ENCODE measurements at places on chromosomes 1 and 21.

GRCh38 chr1:116516631-116517030 lies 54.2 kb downstream of the CD58 start:
- no peak for DNase-seq
- H3K4me1 ChIP-seq: no peaks in the 10 kb centered on the region
- H3K36me3 ChIP-seq: no peaks in the 10 kb centered on the region
- no peak overlapping the region for H3K27ac ChIP-seq
- H3K27me3 ChIP-seq: no peaks in the 10 kb centered on the region

GRCh38 chr1:60994369-60994768 lies 88.0 kb upstream of the NFIA start:
- no peaks in the 10 kb centered on the region for H3K4me1 ChIP-seq
- DNase-seq: no peak
- H3K27me3 ChIP-seq: no peaks in the 10 kb centered on the region
- H3K27ac ChIP-seq: no peak overlapping the region
- H3K36me3 ChIP-seq: no peaks in the 10 kb centered on the region

DNA sequence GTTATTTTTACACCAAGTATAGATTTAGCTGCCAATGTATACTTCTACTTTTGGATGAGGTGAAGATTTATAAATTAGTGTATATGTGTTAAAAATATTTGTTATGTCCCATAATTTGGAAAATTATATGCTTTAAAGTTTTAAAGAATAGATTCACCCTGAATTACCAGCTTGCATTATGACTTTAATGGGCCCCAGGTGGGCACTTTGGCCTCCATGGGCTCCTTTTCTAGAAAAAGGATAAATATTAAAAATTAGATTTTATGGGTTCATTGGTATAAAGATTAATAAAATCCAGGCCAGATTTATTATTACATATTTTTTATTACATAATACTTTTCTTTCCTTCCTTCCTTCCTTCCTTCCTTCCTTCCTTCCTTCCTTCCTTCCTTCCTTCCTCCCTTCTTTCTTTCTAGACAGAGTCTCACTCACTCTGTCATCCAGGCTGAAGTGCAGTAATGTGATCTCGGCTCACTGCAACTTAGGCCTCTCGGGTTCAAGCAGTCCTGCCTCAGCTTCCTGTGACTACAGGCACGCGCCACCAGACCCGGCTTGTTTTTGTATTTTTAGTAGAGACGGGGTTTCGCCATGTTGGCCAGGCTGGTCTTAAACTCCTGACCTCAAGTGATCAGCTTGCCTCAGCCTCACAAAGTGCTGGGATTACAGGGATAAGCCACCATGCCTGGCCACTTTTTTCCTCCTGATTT lies 21.9 kb downstream of the KMO start:
- DNase-seq: no peak
- H3K4me1 ChIP-seq: no peaks in the 10 kb centered on the region
- H3K27me3 ChIP-seq: no peaks in the 10 kb centered on the region
- no peak overlapping the region for H3K4me3 ChIP-seq

DNA sequence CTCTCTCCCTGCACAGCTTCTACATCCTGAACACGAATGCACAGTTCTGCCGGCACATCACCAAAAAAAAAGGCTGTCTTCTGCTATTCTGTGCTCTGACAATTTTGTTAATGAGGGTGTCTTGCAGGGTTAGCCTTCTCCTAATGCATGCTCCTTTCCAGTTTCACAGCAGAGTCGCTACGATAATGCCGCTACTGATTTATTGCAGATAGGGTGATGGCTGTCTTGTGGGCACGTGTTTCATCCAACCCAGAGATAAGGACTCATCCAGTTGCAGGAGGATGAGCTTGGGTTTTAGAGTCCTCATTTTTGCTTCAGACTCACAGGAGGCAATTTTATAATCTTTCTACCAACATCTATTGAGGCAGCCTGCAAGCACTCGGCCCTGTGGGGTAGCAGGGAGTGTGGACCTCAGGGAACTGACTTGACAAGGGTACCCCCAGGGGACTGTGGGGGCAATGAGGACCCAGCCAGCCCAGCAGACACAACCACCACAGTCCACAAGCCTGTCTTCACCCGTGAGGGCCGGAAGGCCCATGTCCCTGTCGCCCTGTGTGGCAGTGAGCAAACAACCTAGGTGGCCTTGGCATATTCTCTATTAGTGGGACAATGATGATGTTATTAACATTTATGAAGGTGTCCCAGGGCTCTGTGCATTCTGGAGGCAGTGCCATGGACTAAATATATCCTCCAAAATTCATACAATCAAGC lies 15.4 kb upstream of the UTS2 start:
- H3K4me1 ChIP-seq: no peaks in the 10 kb centered on the region
- DNase-seq: no peak
- no peaks in the 10 kb centered on the region for H3K36me3 ChIP-seq

DNA sequence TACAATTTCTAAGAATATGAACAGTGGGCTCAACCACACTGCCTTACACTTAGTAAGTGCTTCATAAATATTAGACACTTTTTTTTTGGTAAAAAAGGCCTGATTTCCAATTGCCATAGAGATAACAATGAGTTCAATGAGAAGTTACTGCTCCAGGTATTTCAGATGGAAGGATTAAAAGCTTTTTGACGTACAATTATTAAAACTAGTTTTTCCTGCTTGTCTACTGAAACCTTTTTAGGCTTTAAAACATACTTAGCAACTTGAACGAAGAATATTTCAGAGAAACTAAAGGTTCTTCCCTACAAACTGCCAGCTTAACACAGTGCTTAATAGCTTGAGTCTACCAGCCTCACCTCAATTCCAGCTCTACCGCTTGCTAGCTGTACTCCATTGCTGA lies 43.7 kb downstream of the TRIT1 start:
- no peaks in the 10 kb centered on the region for H3K4me1 ChIP-seq
- no peak for DNase-seq
- no peaks in the 10 kb centered on the region for H3K36me3 ChIP-seq
- no peak overlapping the region for H3K4me3 ChIP-seq
- no peak overlapping the region for H3K27ac ChIP-seq
- H3K27me3 ChIP-seq: no peaks in the 10 kb centered on the region

DNA sequence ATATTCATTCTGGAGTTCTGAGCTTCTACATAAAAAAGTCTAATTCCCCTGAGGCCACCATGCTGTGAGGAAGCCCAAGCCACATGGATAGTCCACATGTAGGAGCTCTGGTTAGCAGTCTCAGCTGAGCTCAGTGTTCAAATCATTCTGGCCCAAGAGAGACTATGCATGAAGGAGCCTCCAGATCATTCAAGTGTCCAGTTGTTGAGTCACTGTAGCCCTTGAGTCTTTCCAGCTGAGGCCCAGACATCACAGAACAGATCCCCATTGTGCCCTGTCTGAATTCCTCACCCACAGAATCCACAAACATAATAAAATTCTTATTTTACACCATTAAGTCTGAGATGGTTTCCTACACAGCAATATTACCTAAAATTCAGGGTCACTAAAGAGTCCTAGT lies 107.0 kb upstream of the NGF start:
- no peaks in the 10 kb centered on the region for H3K27me3 ChIP-seq
- H3K4me3 ChIP-seq: no peak overlapping the region
- no peak for DNase-seq

DNA sequence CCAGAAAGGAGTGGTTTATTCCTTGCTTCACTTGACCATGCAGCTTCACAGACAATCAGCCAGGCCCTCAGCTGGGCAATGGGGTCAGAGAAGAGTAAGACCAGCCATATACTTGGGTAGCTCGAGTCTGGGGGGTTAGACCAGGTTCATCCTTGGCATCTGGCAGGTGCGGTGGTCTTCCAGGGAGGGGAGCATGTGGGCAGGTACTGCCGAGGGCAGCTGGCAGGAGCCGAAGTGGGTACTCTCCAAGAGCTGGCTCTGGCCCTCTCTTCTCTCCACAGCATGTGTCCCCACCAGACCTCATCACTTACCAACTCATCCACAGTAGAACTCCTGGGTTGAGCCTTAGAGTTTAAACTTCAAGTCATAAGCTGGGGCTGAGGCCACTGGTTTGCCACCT lies 156.8 kb downstream of the FOXD2 start:
- H3K27me3 ChIP-seq: peaks cover 36% of the 10 kb centered on the region
- no peak overlapping the region for H3K27ac ChIP-seq
- no peaks in the 10 kb centered on the region for H3K4me1 ChIP-seq
- no peak overlapping the region for H3K4me3 ChIP-seq
- DNase-seq: no peak

DNA sequence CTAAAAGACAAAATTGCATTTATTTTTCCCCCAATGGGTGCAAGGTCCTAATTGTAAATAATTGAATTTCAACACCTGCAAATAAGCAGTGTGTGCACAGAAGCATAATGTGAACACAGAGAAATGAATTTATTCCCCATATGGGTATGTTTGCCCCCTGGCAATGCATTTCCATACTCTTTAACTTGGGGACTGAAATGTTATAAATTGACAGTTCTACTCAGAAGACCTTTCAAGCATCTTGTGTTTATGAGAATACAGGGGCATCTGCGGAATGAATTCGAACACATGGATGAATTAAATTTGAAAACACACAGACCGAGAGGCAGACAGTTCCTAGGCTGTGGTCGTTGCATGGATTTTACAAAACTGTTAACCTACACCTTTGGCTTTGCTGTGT lies 3.5 kb downstream of the PBX1 start:
- H3K27me3 ChIP-seq: no peaks in the 10 kb centered on the region
- peaks cover 46% of the 10 kb centered on the region for H3K4me1 ChIP-seq
- H3K36me3 ChIP-seq: no peaks in the 10 kb centered on the region
- DNase-seq: no peak
- peak overlapping the region; percentile 2 for H3K4me3 ChIP-seq

- H3K4me1 ChIP-seq: no peaks in the 10 kb centered on the region
- no peaks in the 10 kb centered on the region for H3K36me3 ChIP-seq
- H3K4me3 ChIP-seq: no peak overlapping the region
- no peak overlapping the region for H3K27ac ChIP-seq
Observed at GRCh38 chr1:25112400-25112799, 119.9 kb downstream of the SYF2 start.

DNA sequence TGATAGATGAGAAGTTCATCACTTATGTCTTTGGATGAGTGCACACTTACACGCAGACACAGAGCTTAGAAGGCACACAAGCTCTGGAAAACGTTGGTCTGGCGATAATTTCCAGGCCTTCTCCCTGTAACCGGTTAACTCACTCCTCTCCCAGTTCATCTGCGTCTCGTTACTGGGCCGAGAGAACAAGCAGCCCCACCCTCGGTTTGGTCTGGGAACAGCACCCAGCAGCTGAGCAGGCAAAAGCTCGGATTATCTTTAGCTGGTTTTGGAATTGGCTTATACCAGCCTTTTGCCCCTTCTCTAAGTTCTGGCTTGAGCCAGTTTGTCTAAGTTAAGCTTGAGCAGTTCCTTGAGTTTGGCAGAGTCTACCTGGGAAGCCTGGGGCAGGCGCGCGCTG lies 27.3 kb upstream of the COL6A1 start:
- H3K27me3 ChIP-seq: no peaks in the 10 kb centered on the region
- no peak overlapping the region for H3K4me3 ChIP-seq
- H3K36me3 ChIP-seq: no peaks in the 10 kb centered on the region
- DNase-seq: no peak

DNA sequence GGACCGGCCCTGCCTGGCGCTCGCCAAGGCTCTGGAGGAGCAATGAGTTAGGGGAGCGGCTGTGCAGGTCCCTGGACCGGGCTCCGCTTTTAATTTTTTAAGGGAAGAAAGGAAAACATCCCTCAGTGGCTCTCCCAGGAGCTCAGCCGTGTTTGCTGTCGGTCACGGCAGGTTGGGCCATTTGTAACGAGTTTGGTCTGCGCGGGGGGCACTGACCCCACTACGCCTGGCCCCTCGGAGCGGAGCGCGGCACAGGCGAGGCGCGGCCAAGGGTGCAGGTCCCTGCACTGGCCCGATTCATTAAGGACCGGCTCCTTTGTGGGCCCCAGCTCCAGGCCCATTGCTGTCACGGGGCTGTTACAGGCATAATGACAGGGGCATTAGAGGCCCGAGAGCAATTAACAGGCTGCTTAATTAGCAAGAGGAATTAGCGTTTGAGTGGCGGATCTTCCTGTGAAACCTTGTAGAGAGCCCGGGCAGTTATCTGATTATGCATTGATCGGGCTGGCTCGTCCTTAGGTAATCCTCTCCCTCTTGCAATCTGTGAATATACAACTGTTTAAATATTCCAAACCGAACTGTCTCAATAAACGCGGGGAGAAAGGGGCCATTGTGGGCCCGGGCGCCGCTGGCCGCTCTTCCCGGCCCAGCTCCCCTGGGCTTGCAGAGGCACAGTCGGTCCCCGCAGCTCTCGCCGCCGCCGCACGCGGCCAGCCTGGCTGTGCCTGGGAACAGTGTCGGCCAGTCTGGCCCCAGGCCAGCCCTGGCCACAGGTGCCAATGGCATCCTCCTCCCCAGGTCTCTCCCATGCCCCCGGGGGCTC lies 56.8 kb downstream of the PRDM16 start:
- no peaks in the 10 kb centered on the region for H3K27me3 ChIP-seq
- H3K27ac ChIP-seq: no peak overlapping the region
- peaks cover 21% of the 10 kb centered on the region for H3K4me1 ChIP-seq
- H3K4me3 ChIP-seq: no peak overlapping the region
- H3K36me3 ChIP-seq: no peaks in the 10 kb centered on the region

DNA sequence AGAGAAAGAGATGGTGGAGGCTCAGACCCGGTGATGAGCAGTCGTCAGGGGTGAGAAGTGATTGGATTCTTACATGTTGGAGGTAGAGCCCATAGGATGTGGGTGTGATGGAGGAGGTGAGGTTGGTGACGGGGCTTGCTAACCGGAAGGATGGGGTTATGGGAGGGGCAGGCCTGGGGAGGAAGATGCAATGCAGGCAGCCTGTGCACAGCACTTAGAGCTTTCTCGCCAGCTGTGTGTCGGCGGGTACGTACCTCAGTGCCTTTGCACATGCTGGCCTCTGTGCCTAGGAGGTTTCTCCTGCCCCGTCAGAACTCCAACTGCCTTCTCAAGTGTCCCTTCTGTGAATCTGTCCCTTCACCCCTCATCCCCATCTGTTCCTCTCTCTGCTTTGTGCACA lies 2.9 kb upstream of the BSND start:
- peaks cover 36% of the 10 kb centered on the region for H3K27me3 ChIP-seq
- peaks cover 10% of the 10 kb centered on the region for H3K4me1 ChIP-seq
- no peaks in the 10 kb centered on the region for H3K36me3 ChIP-seq
- H3K27ac ChIP-seq: no peak overlapping the region
- no peak for DNase-seq

- H3K36me3 ChIP-seq: no peaks in the 10 kb centered on the region
- peak; percentile 80 for DNase-seq
Observed at GRCh38 chr1:207020065-207020708, 12.4 kb downstream of the C1orf116 start.

- H3K4me1 ChIP-seq: no peaks in the 10 kb centered on the region
- H3K27me3 ChIP-seq: no peaks in the 10 kb centered on the region
- H3K4me3 ChIP-seq: no peak overlapping the region
Observed at GRCh38 chr1:31433396-31433930, 20.4 kb downstream of the SERINC2 start.

- no peaks in the 10 kb centered on the region for H3K4me1 ChIP-seq
- no peak for DNase-seq
- H3K4me3 ChIP-seq: no peak overlapping the region
- no peaks in the 10 kb centered on the region for H3K36me3 ChIP-seq
- no peak overlapping the region for H3K27ac ChIP-seq
Observed at GRCh38 chr1:224730965-224731364, 114.8 kb downstream of the CNIH3 start.
